ENCODE measurements at places on chromosomes 11 and 22.

GRCh38 chr11:5992604-5993251 lies 5.9 kb upstream of the OR52L1 start:
- DNase-seq, result no peak

- no peak for DNase-seq
Observed at GRCh38 chr11:45659818-45660160, 5.6 kb downstream of the CHST1 start.

DNA sequence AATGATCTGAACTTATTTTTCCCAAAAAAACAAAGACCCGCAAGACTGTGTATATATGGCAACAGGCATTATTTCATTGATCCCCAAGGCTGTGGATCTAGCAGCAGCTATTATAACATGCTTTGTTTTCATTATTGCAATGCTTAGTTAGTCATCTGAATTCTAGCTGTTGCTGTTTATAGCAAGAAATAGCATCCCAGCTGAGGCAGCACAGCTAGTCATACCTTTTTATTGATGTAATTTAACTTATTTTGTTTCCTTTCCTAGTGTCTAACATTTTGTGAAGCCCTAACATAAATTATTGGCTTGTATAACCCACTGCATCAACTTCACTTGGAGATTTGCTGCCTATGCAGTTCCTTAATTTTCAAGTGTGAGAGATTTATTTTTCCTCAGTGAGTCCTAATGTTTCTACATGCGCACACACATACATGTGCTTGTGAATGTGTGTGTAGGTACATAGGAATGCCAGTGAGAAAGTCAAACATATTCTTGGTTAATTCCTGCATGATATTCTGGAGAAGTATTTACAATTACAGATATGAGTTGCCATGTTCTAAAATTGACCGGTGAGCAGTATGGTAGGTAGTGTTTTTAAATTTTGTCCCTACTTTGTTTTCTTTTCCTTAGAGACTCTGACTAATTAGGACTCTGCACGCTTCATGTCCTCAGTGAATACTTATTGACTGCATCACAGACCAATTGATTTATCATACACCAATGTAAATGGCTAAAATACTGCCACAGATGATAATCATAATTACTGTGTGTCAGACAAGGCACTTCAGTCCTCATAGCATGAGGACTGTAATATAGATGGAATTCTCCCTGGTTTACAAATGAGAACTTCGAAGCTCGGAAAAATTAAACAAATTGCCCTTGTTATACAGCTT lies 119.3 kb downstream of the WNT11 start:
- no peak for DNase-seq

DNA sequence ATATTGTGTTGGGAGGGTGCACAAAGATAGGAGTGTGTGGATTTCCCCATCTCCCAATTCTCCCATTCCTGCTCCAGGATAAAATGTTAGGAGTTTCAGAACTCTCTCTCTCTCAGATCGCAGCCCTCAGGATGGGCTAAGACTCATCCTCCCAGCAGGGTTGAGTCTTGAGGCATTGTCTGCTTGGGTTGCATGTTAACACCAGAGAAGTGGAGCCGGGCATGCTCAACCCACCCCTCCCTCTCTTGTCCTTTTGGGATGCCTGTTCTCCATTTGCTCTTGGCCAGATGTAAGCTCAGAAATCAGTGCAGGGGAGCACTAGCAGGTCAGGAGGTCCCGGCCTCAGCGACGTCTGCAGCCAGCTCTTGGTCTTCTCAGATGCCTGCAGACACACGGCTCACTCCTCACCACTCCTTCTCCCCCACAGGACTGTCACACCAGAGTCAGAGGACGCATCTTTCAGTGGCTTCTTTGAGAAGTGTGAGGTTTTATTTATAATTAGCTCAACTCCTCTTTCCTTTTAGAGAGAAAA lies 1456.5 kb downstream of the TBC1D22A start:
- no peak for DNase-seq

DNA sequence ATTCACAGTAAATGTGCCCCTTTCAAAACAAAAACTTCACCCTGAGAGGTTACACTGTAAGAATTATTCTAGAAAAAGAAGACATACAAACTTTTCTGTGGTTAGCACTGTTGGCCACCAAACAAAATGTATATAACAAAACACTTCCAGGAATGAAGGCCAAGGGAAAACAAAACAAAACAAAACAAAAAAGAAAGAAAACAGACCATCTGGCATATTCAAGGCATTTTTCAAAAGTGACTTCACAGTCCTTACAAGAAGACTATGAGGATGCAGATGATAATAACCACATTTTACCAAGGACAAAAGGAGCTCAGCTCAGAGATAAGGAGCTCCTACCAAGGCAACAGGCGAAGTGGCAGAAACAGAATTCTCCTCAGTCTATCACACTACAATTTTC lies 24.9 kb downstream of the CTSC start:
- DNase-seq, result no peak

All from activated CD4-positive, alpha-beta memory T cell treated with anti-CD3 and anti-CD28 coated beads for 36 hours (primary cell).